ENCODE measurements at places on chromosomes 6 and 20. TPM values are rescaled to one million over a fixed set of nuclear protein-coding genes. Genes with fewer than 3 reads are reported as not detected.

The RBM12 gene
- 34.2 TPM for total RNA-seq

GRCh38 chr20:5524896-5525295 lies 208.1 kb upstream of the PROKR2 start:
- DNase-seq: no peak

GRCh38 chr6:127515234-127515793 lies 3.8 kb downstream of the MTCL3 start:
- no peak for DNase-seq

DNA sequence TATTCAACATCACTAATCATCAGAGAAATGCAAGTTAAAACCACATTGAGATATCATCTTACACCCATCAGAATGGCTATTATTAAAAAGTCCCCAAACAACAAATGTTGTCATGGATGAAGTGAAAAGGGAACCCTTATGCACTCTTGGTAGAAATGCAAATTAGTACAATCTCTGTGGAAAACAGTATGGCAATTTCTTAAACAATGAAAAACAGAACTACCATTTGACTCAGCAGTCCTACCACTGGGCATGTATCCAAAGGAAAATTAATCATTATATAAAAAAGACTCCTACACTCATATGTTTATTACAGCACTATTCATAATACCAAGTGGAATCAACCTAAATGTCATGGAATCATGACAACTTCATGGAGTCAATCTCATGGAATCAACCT lies 611.3 kb upstream of the GJE1 start:
- DNase-seq: no peak

DNA sequence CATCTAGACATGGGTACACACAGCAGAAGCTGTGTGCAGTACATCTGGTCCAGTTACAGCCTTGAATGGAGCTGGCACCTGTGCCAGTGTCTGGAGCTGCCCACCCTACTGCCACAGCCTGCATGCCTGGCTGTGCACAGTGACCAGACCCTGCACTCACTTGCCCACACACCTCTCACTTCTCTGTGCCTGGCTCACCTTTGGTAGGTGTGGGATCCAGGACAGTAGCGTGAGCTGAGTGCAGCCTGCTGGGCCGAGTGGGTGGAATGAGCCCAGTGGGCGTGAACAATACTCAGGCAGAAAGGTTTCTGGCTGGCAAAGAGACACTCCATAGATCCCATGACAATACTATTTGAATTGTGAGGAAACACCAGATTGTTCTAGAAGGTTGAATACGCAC lies 839.5 kb upstream of the FLRT3 start:
- no peak for DNase-seq
